ENCODE measurements at places on chromosomes 3 and 15.

- DNase-seq, result no peak
Observed at GRCh38 chr3:84066915-84067314, 891.9 kb upstream of the CADM2 start.

GRCh38 chr15:91114301-91114700, 14.2 kb downstream of the SV2B start:
- no peak for DNase-seq

DNA sequence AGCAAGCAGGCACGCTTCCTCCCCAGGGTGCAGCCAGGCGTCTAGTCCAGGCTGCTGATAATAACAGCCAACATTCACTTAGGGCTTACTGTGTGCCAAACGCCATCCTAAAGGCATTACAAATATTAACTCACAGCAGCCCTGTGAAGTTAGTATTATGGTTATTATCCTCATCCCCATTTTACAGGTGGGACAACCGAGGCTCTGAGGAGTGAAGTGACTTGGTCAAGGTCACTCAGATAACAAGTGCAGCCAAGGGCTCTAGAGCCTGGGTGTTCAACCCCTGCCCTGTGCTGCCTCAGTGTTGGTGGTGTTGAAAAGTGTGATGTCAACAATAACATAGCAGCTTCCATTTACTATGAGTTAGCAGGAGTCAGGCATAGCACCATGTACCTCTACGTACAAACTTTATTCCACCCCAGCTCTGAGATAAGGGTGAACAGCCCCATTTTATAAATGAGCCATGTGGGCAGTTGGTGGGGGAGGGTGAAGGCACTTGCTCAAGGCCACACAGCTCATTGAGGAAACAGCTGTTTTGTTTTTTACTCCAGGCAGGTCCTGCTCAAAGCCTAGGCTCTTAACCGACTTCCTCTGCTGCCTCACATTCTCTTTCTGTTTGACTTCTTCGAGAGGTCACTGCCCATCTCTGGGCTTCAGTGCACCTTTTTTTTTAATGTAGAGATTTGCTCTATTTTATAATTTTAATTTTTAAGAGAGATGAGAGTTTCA, 24.0 kb upstream of the TRH start:
- no peak for DNase-seq

DNA sequence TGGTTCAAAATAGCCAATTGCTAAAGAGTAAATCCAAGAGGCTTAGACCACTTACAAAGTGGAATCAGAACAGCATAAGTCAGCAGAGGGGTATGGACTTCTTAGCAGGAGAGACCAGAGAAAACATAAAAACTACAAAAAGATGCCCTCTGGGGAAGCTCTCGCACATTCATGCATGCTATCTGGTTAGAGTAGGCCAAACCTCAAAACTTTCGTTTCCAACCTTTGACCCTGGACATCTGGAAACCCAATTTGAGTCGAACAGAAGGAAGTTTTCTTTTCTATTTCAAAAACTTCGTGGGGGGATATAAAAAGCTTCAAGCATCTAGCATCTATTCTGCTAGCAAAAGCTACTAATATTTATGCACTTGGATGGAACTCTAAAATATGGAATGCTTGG, 523.9 kb upstream of the AGTR1 start:
- DNase-seq, result no peak

- DNase-seq, result no peak
Observed at GRCh38 chr15:64636556-64636955, 138.8 kb downstream of the RBPMS2 start.

- DNase-seq, result no peak
Observed at GRCh38 chr3:9903238-9903624, 583 bp downstream of the IL17RE start.

DNA sequence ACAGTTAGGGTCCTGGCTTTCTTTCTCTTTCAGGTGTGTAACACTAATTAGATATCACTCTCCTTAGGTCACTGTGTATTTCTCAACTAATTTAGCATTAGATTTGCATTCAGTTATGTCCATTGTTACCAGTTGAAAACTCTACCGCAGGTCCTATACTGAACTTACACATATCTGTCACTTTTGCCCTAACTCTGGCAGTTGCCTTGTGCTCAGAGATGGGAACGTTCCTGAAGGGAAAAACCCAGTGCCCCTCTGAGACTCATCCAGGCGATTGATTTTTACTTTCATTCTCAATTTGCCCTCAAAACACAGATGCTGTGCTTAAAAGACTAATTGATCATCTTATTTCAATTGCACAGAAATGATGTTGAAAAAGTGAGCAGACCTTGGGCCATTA, 249.1 kb downstream of the ALCAM start:
- no peak for DNase-seq

- no peak for DNase-seq
Observed at GRCh38 chr3:114884213-114884923, 262.7 kb downstream of the ZBTB20 start.

- DNase-seq, result no peak
Observed at GRCh38 chr3:53077476-53078220, 31.8 kb upstream of the SFMBT1 start.

GRCh38 chr3:127177226-127177625, 15.7 kb upstream of the PRR23E start:
- no peak for DNase-seq

DNA sequence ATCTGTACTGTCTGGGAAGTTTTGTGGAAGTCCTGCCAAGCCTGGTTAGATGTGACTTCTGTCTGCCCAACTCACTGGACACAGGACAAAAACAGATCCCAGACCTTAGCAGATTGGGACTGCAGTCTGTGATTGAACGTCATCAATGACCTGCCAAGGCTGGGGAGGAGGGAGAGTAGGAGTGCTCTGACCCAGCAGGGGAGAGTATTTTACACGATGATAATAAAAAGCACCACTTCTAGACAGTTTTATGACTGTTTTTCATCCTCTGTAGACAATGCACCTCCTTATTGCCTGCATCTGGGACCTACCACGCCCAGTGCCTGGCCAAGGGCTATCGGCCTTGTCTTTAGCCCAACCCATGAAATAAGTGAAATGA, 102.3 kb upstream of the NR2E3 start:
- DNase-seq, result no peak

- no peak for DNase-seq
Observed at GRCh38 chr3:187975561-187976364, 178.2 kb upstream of the LPP start.

GRCh38 chr15:78762985-78763795, 48.1 kb downstream of the ADAMTS7 start:
- no peak for DNase-seq

DNA sequence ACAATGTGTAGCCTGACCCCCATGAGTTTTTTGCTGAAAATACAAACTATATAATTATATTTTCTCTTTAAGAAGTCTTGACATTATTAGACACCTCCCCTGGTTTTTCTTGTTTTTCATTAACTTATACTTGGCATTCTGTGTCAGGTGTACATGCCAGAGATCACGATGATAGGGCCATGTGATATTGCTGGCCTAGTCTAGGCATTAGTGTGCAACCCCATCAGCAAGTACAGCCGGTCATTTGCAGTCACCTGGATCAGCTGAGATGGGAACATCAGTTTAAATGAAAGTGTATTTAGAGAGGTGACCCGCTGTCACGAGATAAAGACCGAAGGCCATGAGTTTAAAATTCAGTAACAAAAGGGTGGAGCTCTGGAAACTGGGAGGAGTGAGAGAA, 12.6 kb upstream of the SPPL2A start:
- no peak for DNase-seq

GRCh38 chr15:44692659-44693058, 18.5 kb downstream of the PATL2 start:
- DNase-seq, result no peak

DNA sequence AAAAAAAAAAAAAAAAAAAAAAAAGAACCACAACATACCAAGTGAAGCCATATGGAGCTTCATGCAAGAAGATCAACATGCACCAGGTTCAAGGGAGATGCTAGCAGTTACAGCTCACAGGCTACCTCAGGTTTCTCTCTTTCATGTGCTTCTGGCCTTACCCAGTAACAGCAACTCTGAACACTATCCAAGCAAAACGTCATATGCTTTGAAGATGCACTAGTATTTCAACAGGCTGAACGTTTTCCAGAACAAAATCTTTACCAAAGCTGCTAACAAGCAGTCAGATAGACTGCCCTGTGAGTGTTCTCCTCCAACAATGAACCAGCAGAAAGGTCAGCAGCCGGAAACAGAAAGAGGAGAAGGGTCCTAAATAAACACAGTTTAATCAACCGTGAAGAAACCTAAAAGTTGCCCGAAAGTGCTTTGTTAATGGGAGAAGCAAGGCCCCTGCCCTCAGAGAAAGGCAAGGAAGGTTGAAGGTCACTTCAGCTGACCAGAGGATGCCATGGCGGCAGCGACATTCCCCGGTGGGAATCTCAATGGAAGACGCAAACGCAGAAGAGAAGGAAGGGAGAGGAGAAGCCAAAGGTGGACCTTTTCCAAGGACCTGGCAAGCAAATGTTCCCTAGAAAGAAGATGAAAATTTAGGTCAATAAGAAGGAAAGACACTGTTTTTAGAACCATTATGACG, 80.1 kb downstream of the CCNL1 start:
- no peak for DNase-seq

GRCh38 chr15:80404761-80405553, 775 bp downstream of the ARNT2 start:
- no peak for DNase-seq

GRCh38 chr3:143172795-143173145, 53.2 kb downstream of the CHST2 start:
- no peak for DNase-seq

DNA sequence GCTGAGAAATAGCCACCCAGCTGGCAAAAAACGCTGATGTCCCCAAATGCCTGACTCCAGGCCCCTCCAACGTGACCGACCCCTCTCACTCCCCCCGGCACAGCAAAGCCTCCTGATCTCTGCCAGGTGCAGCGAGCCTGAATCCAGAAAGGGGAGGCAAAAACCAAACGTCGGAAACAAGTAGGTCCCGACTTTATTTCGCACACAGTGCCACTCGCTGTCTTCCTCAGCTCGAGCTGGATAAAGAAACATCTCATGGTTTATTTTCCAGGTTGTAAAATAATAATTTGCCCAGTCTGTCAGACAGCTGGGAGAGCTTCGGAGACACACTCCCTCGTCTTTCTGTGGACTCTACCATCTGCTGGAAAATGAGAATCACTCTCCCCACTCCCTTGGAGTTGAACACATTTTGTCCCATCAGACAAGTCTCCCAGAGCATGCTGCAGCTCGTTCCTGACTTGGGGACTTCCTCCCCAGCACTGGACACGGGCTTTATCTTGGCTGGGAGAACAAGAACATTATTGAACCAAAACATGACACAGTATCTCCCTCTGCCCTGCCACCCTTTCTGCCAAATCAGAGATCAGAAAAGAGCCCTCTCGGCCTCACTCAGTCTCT, 142.8 kb downstream of the NUP210 start:
- DNase-seq, result no peak

DNA sequence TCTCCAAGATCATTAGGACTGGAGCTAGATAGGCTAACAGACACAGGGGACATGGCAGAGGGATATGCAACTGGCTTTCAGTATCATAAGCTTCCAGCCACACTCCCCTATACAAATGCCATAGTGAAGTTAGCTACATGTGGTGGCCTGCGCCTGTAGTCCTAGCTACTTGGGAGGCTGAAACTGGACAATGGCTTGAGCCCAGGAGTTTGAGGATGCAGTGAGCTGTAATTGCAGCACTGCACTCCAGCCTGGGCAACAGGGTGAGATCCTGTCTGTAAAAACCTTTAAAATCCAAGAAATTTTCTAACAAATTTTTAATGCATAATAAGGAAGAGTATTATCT, 37.3 kb downstream of the DLG1 start:
- no peak for DNase-seq

GRCh38 chr3:136949146-136949545, 8.6 kb upstream of the IL20RB start:
- DNase-seq, result no peak

DNA sequence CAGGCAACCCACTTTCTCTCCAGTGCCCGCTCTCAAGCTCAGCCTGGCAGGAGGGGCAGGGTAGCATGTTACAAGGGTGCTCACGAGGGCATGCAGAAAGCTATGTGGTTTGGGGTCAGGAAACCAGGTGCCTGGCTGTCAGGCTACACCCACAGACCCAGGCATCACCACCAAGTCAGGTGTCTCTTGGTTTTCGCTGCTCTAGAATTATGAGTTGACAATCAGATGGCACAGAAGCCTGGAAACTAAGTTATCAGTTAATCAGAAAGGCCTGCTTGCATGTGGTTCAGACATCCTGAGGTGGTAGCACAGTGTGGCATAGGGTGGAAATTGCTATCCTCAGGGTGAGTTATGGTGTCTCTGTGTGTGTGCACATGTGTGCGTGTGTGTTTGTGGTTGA, 16.2 kb upstream of the CCR9 start:
- DNase-seq, result no peak

GRCh38 chr3:23301819-23302218, 98.7 kb downstream of the UBE2E2 start:
- no peak for DNase-seq

- DNase-seq, result no peak
Observed at GRCh38 chr3:2929574-2929973, 180.6 kb downstream of the IL5RA start.

DNA sequence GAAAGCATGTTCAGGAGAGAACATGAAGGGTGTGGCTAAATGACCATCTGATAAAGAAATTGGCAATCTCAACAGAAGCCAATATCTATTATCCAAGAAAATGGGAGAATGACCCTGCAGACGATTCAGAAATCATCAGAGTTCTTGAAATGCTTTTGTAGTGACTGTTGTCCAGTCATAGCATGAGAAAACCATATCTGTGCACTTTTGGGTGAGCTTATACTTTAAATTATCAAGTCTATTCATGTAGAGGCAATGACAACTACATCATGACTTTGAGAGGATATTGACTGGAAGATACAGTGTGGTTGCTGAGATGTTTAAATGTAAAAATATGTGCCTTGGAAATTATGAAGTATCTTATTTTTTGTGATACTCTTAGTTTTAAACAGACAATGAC, 57.6 kb upstream of the AZI2 start:
- DNase-seq, result no peak

DNA sequence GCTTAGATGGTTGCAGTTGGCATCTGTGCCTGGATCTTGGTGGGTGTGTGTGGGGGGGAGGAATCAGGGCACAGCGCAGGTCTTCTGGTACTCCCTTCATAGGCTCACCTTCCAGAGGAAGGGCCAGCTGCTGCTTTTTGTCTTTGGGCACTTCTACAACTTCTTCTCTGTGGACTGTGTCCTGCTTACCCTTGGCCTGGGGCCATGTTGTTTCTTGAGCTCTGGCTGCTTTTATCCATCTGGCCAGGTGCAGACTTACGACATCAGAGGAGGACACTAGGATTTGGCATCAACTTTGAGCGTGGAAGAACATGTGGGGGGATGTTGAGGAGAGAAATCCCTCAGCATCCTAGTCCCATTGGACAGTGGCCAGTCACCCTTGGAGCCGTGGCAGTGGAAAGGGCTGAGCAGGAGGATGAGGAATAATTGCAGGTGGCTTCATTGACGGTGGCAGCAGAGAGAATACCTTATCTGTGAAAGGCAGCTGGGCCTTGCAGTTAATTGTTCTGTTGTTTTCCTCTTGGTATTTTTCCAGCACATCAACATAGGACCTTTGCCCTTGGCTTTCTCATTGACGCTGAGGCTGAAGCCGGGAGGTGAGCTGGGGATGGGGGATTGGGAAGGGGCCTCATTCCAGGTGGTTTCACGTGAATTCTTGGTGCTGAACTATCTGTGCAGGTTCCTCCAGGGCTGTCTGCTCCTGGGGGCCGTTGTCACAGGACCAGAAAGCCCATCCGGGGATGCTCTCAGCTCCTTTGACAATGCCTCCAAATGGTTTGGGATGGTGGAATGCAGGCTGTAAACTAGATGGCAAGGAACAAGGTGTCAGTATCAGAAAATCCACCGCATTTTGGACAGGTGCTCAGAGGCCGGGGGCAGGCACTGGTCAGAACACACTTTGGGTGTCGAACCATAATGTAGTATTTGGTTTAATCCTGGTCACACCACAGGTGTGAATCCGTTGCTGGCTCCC, 9.7 kb downstream of the EPHB1 start:
- no peak for DNase-seq

GRCh38 chr15:90659481-90659880, 57.7 kb upstream of the BLM start:
- DNase-seq, result no peak

Data from cortex of kidney (tissue), 1 donor.